ENCODE measurements at places on chromosomes 7 and 10.

DNA sequence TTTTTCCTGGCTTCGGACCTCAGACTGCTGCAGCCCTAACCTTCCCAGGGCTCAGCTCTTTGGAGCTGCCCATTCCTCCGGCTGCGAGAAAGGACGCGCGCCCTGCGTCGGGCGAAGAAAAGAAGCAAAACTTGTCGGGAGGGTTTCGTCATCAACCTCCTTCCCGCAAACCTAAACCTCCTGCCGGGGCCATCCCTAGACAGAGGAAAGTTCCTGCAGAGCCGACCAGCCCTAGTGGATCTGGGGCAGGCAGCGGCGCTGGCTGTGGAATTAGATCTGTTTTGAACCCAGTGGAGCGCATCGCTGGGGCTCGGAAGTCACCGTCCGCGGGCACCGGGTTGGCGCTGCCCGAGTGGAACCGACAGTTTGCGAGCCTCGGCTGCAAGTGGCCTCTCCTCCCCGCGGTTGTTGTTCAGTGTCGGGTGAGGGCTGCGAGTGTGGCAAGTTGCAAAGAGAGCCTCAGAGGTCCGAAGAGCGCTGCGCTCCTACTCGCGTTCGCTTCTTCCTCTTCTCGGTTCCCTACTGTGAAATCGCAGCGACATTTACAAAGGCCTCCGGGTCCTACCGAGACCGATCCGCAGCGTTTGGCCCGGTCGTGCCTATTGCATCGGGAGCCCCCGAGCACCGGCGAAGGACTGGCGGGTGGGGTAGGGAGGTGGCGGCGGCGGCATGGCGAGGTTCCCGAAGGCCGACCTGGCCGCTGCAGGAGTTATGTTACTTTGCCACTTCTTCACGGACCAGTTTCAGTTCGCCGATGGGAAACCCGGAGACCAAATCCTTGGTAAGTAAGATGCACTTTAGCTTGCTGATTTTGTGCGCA lies at the start of gene PLXDC2:
Gene PLXDC2 (plus strand): TSS at position 22 of the 820 bp plus-strand sequence.
- DNase-seq: peak; percentile 59

GRCh38 chr10:51422311-51423120 lies 276.9 kb downstream of the CSTF2T start:
- peak; percentile 15 for DNase-seq

GRCh38 chr7:112986256-112987031 lies 100.2 kb downstream of the GPR85 start:
- DNase-seq: no peak

DNA sequence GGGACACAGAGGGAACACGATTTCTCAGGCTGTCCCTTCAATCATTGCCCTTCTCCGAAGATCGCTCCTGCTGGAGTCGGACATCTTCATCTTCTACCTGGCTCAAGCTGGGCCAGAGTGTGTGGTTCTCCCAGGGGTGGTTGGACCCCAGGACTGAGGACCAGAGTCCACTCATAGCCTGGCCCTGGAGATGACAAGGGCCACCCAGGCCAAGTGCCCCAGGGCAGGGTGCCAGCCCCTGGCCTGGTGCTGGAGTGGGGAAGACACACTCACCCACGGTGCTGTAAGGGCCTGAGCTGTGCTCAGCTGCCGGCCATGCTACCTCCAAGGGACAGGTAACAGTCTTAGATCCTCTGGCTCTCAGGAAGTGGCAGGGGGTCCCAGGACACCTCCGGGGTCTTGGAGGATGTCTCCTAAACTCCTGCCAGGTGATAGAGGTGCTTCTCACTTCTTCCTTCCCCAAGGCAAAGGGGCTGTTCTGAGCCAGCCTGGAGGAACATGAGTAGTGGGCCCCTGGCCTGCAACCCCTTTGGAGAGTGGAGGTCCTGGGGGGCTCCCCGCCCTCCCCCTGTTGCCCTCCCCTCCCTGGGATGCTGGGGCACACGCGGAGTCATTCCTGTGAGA lies 23.3 kb downstream of the TBATA start:
- no peak for DNase-seq

DNA sequence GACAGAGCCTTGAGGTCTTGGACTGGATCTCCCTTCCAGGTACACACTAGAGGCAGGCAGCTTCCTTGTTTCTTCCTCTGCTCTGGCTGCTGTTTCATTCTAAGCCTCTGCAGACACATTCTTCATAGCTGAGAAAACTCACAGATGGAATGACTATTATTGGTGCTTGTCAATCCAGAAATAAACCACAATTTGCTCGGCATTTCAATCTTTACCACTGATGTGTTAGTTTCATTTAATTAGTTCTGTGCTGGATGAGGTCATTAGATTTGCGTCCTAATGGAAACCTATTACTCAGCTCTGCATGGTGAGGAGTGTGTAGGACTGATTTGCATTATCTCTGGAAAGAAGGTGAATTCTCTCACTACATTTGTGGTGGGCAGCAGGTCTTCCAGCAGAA lies 392.5 kb downstream of the NRG3 start:
- DNase-seq: no peak

DNA sequence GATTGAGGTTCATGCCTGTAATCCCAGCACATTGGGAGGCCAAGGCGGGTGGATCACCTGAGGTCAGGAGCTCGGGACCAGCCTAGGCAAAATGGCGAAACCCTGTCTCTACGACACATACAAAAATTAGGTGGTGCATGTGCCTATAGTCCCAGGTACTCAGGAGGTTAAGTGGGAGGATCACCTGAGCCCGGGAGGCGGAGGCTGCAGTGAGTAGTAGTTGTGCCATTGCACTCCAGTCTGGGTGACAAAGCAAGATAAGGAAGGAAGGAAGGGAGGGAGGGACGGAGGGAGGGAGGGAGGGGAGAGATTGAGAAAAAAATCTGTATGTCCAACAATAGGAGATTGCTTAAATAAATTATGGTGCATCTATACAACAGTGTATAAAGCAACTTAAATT lies 13.2 kb downstream of the TLL2 start:
- no peak for DNase-seq

DNA sequence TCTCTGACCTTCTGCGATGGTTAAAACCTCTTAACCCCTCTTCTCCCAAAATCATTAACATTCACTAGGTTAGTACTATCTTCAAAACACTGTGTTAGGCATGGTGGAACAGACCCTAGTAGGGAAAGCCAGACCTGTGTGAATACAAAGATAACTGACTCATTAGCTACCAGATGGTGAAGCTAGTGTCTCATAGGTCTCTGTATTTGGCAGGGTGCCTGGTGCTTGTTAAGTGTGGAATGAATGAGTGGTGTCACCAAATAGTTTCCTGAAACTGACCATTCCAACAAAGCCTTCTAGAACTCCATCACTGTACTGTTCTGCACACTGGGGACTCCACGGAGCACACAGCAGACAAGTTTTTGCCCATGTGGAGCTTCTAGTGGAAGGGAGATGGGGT lies 27.7 kb upstream of the TM9SF3 start:
- no peak for DNase-seq

GRCh38 chr10:43739161-43739560 lies 90.5 kb upstream of the ZNF32 start:
- no peak for DNase-seq

GRCh38 chr7:77482015-77482414 lies 55.1 kb upstream of the PTPN12 start:
- no peak for DNase-seq

- no peak for DNase-seq
These were observed 1.8 kb downstream of the NPS start for GRCh38 chr10:127550861-127551260.

DNA sequence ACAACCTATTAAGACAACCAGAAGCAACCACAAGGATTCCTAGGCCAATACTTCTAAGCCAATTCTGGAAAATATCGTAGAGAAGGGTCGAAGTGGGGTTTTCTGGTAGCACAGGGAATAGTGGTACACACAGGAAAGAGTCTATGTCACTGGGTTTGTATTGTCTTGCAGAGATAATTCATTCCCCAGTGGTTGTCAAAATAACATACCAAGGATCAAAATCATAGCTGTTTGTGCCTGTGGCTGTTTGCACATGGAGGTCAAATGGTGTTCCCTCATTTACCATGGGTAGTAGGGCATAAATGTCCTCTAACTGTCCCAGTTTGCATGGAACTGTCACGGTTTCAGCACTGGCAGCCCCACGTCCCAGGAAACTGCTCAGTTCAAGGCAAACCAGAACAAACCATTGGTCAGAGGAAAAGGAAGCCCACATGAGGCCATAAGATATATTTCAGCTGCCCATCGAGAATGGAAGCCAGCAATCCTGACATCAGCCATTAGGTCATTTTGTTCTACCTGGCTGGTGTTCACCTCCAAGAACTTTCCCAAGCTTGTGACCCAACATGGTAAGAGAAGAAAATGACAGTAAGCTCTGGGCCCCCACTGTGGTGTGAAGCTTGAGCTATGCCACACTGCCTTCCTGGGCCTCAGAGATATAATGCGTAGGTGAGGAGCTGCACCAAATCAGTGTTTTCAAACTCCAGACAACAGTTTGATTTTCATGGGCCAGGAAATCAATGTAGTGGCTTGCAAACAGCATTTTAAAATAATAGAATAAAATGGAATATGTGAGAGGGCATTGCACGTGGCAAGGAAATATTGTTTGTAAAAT lies 53.9 kb upstream of the NFE2L3 start:
- DNase-seq: no peak

- no peak for DNase-seq
These were observed 293.2 kb downstream of the FGFR2 start for GRCh38 chr10:121305066-121305465.

DNA sequence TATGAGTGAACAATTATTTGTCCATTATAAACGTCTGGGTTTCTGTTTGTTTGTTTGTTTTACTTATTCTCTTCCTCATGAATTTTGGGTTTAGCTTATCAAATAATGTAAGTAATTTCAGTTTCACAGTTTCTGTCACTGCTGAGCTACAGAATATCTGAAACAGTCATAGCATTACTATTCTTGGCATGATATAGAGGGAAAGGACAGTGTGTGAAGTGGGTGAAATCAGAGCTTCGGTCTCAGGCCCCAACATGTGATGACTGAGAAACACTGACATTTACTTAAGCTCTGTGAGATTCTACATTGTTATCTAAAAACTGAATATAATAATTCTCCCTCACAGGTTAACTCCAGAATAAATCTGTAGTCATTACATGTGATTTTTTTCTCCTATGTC lies 8.8 kb upstream of the OR6V1 start:
- DNase-seq: no peak

DNA sequence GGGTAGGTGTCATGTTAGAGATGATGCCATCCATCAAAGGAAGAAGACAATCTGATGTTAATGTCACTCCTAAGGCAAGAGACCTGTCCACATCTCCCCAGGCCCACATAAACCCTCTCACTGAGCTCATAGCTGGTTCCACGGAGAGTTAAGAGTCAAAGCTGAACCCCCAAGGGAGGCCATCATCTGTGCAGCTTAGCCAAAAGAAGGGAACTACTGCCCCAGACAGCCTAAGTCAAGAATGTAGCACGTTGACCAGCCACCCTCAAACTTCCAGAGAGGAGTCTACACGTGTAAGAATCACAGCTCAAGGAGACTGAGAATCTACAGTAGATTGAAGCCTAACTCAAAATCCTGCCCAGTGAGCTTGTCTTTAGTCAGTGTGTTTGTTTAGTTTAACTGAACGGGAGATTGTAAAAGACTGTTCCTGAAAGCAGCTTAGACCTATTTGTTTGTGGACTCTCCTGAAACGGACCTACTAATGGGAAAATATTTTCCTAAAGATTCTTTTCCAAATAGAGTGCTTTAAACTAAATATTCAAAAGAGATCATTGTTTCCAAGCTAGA lies 192.7 kb upstream of the NFE2L3 start:
- DNase-seq: no peak

- DNase-seq: no peak
These were observed 94.2 kb downstream of the MTPAP start for GRCh38 chr10:30254926-30255325.

GRCh38 chr7:8628656-8629055 lies 195.2 kb downstream of the NXPH1 start:
- no peak for DNase-seq

DNA sequence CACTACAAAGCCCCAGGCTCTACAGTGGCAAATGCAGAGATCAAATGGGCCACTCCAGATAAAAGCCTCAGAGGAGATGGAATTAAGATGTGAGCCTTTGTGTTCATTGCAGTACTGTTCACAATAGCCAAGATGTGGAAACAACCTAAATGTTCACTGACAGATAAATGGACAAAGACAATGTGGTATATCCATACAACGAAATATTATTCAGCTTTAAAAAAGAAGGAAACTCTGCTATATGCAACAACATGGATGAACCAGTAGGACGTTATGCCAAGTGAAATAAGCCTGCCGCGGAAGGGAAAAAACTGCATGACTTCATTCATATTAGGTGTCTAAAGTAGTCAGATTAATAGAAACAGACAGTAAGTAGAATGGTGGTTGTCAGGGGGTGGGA lies 170.5 kb upstream of the TBX20 start:
- DNase-seq: no peak

- DNase-seq: no peak
These were observed 44.1 kb upstream of the PARD3 start for GRCh38 chr10:34859170-34859569.

DNA sequence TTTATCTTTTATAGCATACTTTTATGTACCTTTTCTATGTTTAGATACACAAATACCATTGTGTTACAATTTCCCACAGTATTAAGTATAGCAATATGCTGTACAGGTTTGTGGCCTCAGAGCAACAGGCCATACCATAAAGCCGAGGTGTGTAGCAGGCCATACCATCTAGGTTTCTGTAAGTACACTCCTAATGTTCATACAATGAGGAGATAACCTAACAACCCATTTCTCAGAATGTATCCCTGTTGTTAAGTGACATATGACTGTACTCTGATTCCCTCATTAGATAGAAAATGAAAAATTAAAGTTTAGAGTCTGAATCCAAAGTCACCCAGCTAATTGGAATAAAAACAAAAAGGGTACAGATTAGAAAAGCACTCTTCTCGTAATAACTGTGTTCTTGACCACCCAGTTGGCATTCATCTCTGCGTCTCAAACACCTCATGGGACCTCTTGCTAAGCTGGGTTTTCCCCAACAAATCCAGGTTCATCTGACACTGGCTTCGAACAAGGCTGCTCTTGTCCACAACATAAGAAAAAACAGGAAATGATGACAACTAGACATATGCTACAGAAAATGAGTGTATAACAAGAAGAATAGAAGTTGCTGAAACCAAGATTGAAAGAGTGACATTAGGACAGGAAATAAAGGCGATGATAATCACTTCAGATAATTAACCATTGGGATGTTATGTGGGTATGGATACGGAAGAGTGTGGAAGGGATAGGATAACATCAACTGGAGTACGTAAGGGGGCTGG lies 1.4 kb downstream of the NDUFB8 start:
- no peak for DNase-seq

DNA sequence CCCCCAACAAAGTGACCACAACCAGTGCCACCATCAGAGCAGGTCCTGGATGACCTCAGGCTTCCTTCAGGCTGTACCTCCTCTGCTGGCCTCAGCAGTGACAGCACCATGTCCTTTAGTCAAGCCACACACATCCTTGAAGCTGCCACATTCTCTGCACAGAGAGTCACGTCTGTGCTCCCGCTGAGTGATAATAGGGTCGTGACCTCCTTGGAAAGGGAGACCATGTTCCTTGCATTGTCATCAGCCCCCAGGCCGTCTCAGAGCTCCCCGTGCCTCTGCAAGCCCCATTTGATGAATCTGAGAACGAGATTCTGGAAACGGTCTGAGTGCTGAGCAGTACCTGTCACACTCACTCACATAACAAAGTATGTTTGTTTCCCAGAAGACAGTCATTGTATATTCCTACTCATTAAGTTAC lies 106.5 kb upstream of the PRR15 start:
- no peak for DNase-seq

GRCh38 chr10:43026039-43026973 lies 50.6 kb upstream of the RET start:
- DNase-seq: no peak

Data from substantia nigra (tissue), 51 donors.